Fibroblast of skin of right quadriceps (primary cell): ENCODE measurements at places on chromosomes 12 and 14.

- DNase-seq = no peak
Measured at GRCh38 chr14:100065942-100066574, 836 bp downstream of the EVL start.

- DNase-seq = peak; percentile 48
Measured at GRCh38 chr14:29627137-29627536, 300.5 kb downstream of the PRKD1 start.

DNA sequence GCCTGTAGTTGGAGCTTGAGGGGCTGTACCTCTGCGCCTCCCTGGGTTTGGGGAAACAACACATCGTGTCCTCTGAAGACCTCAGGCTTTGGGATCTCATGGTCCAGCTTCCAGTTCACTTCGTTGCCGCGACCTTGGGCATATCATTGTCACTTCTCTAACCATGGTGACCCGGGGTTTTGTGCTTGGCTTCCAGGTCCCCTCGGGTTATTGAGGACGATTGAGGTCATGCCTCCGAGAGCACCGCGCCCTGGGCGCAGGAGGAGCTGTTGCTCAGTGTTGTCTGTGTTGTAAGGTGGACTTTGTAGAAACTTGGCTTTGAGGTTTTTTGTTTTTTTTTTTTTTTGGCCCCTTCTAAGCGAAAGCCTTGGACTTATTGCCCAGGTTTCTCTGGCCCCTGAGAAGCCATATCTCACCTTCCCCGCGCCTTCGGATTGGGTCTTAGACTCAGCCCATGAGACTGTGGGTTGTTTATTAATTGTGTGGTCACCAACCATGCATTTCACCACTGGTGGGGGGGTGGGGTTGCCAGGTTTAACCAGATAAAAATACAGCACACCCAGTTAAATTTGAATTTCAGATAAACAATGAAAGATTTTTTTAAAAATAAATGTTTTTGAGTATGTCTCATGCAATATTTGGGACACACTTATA, 2.6 kb downstream of the BCL7A start:
- no peak for DNase-seq

DNA sequence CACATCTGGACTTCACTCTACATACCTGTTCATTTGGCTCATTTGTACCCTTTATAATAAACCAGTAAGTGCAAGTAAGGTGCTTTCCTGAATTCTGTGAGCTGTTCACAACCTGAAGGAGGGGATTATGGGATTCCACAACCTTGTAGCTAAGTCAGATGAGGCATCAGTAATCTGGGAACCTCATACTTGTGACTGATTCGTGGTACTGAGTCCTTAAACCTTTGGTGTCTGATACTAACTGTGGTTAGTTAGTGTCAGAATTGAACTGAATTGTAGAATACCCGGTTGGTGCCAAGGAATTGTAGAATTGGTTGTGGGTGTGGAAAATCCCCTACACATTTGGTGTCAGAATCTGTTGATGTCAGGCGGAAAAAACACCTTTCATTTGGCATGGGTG, 83.4 kb downstream of the TMX1 start:
- no peak for DNase-seq

- DNase-seq = no peak
Measured at GRCh38 chr12:79233341-79233781, 368.8 kb downstream of the SYT1 start.

GRCh38 chr14:69327507-69327906, 67.5 kb downstream of the GALNT16 start:
- DNase-seq = no peak

DNA sequence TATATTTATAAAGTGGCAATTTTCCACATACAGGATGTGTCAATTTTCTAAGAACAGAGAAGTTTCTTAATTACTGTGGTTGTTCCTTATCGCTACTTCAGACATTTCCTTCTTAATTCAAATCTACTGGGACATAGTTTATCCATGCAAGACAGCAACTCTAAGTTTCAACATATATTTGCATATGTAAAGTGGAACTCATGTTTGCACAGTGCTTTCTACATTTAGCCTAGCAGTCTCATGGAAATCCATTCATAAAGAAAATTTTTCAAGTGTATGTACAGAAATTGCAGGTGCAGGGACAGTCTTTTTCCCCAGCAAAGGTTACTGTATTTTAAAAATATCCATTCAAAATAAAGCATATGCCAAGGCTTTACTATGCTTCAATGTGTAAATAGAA, 956.7 kb upstream of the SEL1L start:
- DNase-seq = no peak

DNA sequence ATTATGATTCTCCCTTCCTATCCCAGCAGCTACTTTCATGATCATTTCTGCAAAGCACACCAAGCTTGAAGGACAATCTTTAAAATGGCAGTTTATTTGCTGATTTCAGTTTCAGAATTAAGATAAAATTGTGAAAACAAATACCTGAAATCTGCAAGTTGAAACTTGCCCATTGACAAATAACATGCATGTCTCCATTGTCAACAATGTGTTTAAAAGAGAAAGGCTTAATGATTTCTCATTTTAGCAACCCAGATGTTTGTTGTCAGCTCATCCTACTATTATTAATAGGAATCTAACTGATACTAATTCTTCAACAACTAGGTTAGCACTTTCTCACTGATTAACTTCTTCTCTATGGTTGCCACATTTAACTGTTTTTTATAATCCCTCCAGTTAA, 474.6 kb downstream of the PRKD1 start:
- no peak for DNase-seq

DNA sequence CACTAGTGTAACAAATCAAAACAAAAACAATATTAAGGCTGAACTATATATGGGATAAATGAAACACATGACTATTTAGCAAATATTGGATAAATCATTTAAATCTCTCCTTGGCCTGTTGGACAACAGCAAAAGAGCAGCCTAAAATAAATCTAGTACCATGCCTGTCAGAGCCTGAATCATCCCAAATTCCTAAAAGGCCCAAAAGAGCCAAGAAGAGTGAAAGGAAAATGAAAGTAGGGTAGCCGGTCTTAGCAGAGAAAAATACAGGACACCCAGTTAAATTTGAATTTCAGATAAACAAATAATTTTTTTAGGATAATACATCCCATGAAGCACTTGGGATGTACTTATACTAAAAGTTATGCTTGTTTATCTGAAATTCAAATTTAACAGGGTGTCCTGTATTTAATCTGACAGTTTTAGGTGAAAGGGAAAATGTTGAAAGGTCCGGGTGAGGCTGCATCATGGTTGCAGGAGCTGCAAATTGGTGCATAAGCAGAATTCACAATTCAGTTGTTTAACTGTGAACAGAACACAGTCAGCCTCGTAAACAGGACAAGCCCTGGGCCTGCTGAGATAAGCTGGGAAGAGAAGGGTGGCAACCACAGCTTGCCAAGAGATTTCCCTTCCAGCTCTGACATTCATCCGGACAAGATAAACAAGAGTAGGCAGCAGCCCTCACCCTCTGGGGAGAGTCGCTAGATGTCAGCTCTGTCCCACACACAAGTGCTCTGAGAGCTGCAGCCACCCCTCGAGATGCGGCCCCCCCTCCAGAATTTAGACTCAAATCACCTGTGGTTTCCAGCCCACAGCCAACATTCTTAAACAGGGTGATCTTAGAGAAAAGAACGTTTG, 30.3 kb downstream of the DMAC2L start:
- DNase-seq = peak; percentile 91

DNA sequence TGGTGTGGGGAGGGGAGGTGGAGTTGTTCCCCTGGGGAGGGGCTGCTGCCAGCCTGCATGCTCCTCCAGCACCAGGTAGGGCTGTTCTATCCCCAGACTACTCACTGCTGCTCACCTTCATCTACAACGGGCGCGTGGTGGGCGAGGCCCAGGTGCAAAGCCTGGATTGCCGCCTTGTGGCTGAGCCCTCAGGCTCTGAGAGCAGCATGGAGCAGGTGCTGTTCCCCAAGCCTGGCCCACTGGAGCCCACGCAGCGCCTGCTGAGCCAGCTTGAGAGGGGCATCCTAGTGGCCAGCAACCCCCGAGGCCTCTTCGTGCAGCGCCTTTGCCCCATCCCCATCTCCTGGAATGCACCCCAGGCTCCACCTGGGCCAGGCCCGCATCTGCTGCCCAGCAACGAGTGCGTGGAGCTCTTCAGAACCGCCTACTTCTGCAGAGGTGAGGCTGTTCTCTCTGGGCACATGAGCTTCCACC, 3.5 kb downstream of the IRF9 start:
- no peak for DNase-seq

GRCh38 chr14:70804556-70805162, 4.7 kb downstream of the MAP3K9 start:
- DNase-seq = no peak

- DNase-seq = peak; percentile 59
Measured at GRCh38 chr14:71498212-71498611, 434.0 kb upstream of the RGS6 start.

DNA sequence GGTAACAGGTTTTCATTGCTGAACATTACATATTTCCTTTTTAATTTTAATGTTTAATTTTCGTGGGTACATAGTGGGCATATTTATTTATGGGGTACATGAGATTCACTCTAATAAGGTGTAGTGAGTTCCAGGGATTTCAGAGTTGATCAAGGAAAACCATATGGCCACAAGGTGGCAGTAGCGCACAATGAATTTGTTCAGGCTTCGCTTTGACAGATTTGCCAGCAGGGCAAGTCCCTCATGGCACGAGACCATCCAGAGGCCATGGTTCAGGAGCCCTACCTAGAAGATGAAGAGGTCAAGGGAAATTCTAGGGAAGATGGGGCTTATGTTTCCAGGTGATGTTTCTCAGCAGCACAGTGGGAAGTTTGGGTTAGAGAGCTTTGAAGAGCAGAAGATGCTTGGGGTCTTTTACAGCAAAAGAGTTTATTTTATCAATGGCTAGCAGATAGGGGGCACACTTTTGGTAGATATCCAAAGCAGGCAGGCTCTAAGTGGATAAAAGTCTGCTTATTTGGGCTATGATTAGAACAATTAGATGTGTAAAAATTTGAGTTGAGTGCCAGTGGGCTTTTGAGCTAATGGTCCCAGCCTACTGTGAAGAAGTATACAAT, 1004.4 kb downstream of the AACS start:
- DNase-seq = peak; percentile 17

DNA sequence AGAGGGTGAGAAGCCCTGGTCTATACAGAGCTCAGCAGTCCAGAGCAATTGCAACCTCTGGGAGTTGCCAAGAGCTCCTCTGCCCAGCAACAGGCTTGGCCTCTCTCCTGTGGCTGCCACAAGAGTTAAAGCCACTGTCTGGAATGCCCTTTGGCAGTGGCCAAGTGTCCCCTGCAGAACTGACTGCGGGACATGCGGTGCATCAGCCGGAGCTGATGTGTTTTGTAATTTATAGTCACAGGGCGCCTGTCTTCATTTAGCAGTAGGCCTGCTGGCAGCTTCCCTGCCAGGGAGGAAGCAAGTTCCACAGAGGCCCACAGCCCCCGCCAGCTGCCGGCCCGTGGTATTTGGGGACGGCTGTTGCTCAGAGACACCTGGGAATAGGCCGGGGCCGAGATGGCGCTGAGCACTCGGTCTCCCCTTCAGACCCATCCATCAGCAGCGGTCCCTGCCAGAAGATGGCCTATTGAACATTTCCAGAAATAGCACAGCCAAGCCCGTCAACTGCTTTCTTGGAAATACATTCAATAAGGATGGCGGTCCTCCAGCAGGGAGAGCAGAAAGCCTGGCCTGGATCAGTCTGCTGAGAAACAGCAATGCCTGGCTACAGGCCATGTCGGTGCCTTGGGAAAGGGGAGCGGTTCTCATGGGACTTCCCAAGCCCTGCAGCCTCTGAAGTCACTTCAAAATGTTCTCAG, 217.4 kb downstream of the CRADD start:
- DNase-seq = peak; percentile 81

DNA sequence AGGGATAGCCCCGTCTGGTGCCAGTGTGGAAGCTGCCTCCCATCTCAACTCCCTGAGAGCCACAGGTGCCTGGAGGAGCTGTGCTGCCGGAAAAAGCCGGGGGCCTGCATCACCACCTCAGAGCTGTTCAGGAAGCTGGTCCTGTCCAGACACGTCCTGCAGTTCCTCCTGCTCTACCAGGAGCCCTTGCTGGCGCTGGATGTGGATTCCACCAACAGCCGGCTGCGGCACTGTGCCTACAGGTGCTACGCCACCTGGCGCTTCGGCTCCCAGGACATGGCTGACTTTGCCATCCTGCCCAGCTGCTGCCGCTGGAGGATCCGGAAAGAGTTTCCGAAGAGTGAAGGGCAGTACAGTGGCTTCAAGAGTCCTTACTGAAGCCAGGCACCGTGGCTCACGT, 25.5 kb upstream of the P2RX4 start:
- no peak for DNase-seq

GRCh38 chr12:10501030-10501429, 4.7 kb upstream of the EIF2S3B start:
- peak; percentile 4 for DNase-seq

DNA sequence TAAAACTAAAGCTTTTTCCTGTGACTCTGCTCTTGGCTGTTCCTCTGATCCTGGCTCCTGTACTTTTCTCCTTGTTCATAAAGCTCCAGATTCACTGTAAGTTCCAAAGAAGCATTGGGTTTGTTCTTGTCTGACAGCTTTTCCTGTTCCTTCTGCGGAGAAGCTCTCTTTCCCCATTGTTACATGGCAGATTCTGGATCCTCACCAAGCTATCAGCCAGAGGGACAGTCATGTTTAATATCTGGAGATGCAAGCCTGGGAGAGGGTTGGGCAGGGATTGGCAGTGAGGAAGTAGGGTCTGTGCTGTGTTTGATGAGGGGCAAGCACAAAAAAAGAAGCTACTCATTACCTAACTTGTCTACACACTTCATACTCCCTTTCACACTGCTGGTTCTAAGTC, 107.9 kb downstream of the AKAP6 start:
- DNase-seq = no peak

DNA sequence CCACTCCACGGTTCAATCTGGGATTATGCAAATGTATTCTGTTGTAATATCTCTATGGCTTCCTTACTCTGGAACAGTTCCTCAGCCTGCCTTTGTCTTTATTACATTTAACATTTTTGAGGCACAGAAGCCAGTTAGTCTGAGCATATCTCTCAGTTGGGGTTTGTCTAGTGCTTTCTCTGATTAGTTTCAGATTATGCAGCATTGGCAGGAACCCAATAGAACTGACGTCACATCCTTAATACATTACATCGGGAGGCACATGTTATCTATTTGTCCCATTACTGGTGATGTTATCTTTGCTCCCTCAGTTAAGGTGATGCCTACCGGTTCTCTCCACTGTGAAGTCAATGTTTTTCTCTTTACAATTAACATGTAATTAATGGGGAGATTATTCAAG, 62.4 kb downstream of the PPM1A start:
- peak; percentile 73 for DNase-seq
